ENCODE measurements at places on chromosomes 13 and 19.
A peak's percentile ranks its signal among the peaks of the same experiment; 100 is the strongest.

DNA sequence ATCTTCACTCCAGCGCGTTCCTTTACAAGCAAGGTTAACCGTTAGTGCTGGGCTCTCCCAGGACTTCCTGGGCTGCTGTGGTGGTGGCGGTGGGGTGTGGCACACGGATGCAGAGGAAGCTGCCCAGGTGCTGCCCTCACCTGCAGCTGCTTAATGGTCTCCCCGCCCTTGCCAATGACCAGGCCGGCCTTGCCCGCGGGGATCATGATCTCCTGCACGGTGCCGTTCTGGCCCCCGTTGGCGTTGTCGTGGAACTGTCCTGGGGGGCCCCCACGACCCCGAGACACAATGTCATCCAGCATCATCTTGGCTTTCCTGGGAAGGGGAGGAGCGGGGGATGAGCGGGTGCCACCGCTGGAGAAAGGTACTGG, 6.1 kb downstream of the KHSRP start:
- no peak for DNase-seq

- DNase-seq = no peak
These were observed 36.6 kb upstream of the POMP start for GRCh38 chr13:28622286-28622685.

DNA sequence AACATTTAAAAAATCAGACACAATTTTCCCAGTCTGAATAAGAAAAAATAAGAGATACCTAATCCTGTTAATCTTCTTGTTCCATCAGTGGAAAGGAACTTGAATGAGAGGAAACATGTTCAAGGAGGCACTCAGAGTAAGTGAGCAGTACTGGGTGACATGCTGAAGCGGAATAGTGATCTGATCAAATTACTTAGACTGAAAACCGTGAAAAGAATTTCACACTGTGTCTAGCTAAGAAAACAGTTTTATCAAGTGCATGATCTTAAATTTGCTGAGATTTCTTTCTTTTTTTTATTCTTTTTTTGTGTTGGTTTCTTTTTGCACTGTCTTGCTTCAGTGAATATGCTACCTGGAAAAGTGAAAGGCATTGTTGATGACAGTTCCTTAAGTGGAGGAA, 249.5 kb upstream of the SLC10A2 start:
- DNase-seq = no peak

GRCh38 chr19:5700455-5701092, 10.5 kb downstream of the RPL36 start:
- DNase-seq = no peak

DNA sequence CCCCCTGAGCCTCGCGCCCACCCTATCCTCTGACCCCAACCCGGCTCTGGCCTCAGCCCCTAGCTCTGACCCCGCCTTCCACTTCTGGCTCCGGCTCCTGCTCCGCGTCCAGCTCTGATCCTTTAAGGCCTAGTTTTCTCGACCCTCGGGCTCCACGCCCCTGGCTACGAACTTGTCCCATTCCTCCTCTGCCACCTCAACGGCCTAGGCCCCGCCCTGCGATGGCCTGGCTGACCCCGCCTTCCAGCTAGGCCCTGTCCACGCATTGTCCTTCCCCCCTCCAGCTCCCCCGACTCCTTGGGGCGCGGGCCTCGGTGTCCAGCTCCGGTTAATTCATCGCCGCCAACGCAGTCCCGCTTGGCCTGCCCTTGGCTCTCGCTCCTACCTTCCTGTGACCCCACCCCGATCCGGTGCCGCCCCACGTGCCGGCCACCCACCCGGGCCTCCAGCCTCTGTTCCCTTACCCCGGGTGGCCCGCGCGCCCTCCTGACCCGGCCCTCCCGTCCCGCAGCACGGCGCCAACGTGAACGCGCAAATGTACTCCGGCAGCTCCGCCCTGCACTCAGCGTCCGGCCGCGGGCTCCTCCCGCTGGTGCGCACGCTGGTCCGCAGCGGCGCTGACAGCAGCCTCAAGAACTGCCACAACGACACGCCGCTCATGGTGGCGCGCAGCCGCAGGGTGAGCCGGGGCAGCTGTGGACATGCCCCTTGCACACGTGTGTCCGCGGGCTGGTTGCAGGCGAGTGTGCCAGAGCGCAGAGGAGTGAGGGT, 9.4 kb downstream of the BCL3 start:
- no peak for DNase-seq

GRCh38 chr13:28820099-28821051, at the start of gene MTUS2:
Gene MTUS2 (plus strand): TSS chr13:28820339.
- peak; percentile 15 for DNase-seq

- no peak for DNase-seq
These were observed 574.2 kb downstream of the PCDH9 start for GRCh38 chr13:66655847-66656454.

- DNase-seq = no peak
These were observed 129.5 kb downstream of the ATP8A2 start for GRCh38 chr13:25501231-25501630.

DNA sequence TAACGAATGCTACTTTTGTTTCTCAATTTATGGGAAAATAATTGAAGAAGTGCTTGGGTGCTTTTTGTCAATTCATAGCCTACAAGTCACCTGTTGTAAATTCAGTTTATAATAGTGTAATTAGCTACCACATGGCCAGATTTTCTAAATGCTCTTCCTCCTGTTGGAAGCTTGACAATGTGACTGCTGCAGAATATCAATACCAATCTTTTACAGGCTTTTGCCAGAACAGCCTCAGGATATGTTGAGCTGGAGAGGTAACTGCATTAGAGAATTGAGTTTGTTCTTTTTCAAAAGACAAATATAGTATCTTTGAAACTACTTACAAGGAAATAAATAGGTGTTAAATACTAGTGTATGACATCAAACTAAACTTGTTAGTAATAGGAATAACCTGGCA, 277.8 kb downstream of the POU4F1 start:
- no peak for DNase-seq

DNA sequence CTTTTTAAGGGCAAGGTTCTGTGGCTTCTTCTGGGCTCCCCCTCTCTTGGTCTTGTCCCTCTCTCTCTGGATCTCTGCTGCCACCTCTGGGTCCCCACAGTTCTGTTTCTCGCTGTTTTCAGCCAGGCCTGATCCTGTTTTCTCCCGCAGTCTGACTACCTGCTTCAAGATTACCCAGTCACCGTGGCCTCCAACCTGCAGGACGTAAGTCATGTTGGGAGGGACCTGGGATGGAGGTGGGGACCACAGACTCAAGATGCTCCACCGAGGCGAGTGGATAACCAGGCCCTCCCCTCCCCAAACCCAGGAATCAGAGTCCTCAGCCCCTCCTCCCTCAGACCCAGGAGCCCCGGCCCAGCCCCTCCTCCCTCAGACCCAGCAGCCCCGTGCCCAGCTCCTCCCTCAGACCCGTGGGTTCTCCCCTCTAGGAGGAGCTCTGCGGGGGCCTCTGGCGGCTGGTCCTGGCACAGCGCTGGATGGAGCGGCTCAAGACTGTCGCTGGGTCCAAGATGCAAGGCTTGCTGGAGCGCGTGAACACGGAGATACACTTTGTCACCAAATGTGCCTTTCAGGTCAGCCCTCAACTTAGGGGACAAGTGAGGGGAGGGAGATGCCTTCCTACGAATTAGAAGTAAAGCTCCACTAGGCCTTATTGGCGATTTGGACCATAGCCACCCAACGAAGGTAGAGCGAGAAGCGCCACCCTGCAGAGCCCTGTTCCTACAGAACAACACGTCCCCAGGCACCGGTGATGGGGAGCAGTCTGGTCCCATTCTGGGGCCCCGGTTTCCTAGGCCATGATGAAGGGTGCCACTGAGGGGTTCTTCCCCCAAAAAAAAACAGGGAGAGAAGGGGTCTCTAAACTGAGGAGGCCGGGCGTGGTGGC, 2.2 kb downstream of the FLT3LG start:
- peak; percentile 64 for DNase-seq

GRCh38 chr13:33205804-33206221, 79.7 kb downstream of the STARD13 start:
- DNase-seq = no peak

DNA sequence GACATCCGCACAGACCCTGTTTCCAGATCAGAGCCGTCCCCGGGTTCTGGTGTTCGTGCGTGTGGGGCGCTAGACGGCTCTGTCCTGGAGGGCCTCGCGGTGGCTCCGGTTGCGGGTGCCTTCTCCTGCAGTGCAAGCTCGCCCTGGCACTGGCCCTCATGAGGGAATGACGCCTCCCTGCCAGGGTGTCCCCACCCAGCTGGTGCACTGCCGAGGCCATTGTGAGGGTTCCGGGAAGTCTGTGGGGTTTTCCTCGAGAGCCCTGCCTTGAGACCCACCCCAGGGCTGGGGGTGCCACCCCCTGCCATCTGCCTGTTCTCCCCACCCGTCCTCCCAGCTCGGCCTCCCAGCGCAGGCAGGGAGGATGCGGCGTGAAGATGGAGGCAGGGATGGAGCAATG, 19.2 kb upstream of the GNA15 start:
- DNase-seq = no peak

- peak; percentile 40 for DNase-seq
These were observed 1504.5 kb upstream of the PCDH20 start for GRCh38 chr13:62920159-62920558.

DNA sequence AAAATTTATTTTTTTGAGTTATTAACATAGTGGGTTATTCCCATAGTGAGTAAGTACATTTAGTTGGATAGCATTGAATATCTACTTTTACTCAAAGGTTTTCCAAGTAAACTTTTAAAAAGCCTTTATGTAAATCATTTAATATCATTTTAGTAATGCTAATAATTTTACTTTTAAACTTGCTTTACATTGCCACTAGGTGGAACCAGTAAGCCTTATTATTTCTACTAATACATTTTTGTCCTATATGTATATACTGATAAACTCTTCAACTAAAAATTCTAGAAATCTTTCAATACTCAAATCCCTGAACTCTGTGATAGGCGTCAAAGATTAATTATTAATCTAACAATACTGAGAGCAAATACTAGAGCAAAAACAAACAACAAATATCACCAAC, 1709.2 kb upstream of the PCDH20 start:
- peak; percentile 37 for DNase-seq

DNA sequence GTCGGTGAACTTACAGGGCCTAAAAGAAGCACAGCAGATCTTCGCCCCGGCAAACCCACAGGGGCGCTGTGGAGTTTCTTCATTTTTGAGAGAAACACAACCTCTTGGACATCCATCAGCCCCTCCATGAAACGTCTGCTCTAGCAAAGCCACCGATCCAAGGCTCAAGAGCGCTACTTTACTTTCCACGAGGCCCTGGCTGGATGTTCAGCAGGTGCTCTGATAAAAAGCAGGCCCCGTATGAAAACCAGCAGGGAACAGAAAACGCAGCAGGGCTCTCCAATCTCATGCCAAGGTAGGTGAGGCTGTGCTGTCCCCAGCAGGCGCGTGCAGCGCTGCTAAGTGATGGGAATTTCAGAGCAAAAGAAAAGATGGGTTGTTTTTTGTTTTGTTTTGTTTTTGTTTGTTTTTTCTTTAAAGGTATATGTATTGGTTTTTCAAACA, 86.7 kb downstream of the IRS2 start:
- DNase-seq = peak; percentile 3

GRCh38 chr13:99828123-99828522, 143.4 kb downstream of the ZIC5 start:
- DNase-seq = no peak

DNA sequence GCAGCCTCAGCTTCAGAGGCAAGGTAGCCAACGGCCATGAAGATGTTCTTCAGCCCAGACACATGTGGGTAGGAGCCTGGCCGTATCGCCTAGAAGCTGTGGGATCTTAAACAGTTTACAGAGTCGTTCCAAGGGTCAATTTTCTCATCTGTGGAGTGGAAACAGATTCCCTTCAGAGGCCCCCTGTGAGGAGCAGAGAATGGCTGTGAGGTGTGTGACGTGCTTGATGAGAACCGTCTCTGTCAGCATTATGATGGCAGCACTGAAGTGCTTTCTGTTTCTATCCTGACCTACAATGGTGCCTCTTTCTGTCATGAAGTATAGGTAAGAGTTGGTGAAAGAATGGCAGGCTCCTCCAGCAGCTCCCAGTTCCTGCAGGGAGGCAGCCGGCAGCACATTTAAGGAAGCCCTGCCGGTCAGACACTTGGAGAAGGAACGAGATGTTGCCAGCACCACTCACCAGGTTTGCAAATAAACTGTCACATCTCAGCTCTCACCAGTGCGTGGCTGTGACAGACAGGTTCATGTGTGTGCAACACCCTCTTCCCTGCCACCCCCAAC, 277.3 kb downstream of the FOXO1 start:
- DNase-seq = no peak

DNA sequence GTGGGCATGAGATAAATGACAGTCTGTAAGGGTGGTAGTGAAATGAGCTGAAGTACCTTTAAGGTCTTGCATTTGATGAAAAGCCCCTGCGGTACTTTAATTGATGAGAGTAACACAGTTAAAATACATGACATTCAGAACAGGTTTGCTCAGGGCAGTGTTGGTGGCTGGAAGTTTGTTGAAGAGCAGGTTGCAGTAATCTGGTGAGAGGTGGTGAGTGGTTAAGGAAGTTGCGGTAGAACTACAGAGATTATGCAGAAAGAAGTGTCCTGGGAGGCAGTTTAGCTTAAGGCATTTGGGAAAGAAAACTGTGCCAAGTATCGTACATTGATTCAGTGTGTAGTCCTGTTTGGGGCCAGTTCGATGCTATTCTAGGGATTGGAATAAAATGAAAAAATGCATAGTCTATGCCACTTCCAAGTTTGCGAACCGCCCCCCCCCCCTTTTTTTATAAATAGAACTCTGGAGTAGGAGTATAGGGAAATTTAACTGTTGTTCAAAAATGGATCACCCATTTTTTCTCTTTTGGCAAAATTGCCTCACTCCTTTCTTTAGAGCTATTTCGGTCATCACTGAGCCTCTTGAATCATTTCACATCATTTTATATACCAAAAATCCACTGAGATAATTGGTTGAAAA, 42.7 kb downstream of the SLAIN1 start:
- no peak for DNase-seq

DNA sequence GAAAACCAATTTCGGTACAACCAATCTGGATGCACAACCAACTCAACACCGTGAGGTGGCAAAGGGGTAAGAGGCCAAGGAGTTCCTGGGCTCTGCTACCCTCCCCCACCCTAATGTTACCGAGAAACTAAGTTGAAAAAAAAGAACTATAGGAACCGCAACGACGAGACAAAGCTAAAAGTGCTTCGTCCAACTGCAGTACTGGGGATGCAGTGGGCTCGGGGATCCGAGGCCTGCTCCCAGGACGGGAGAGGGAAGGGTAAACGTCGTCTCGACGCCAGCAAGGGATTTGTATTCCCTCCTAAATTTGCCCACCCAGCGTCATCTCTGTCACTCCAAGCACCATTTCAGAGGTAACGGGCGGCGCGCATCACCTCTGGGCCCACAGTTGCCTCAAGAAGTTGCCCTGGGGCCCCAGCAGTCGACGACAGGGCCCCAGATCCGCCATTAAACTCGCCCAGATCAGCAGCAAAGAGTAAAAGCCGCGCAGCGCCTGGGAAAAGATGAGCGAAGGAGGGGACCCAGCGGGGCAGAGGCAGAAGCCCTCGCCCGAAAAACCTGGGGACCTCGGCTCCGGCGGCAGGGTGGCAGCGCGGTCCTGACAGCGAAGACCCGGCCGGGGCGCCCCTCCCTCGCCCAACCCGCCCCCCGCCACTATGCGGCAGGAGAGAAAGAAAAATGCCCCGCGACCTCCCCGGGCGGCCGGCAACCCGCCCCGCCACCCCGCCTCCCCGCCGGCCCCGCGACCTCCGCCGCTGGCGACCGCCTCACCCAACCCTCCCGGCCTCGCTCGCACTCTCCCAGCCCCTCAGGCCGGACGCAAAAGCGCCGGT, 752 bp downstream of the ZMYM5 start:
- peak; percentile 65 for DNase-seq

All from GM23248 (cell line).